ENCODE measurements at places on chromosomes 12 and 14. TPM values are rescaled to one million over a fixed set of nuclear protein-coding genes. Genes with fewer than 3 reads are reported as not detected.
A peak's percentile ranks its signal among the peaks of the same experiment; 100 is the strongest.

GRCh38 chr12:9115731-9116559 lies at the start of gene A2M:
Gene A2M (minus strand): TSS chr12:9115919. CDS start chr12:9115849, 70 bp downstream.
- peak within 1 kb of the TSS; percentile 34 for H3K4me3 ChIP-seq
- peak within 1 kb of the TSS; percentile 75 for H3K27ac ChIP-seq
- no peaks in the 10 kb centered on the region for H3K27me3 ChIP-seq
- DNase-seq = no peak
- peaks cover 27% of the 10 kb centered on the region for H3K4me1 ChIP-seq

DNA sequence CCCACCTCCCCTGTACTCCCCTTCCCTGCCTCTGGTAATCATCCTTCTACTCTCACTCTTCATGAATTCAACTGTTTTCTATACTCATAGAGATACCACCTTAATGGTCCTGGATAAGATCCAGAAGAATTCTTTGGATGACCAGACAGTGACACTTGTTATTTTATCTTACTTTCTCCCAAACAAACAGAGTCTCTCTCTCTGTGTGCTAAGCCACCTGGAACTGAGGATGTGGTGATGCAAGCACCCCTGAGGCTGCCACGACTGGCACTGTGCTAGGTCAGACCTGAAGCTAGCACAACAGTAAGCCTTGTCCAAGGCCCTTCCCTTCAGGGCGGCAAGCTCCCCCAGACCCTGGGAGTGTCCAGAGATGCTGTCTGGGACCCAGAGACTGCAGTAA lies 250.2 kb downstream of the C12orf50 start:
- H3K27ac ChIP-seq = no peak overlapping the region
- DNase-seq = no peak
- H3K36me3 ChIP-seq = no peaks in the 10 kb centered on the region
- H3K27me3 ChIP-seq = no peaks in the 10 kb centered on the region
- H3K4me1 ChIP-seq = no peaks in the 10 kb centered on the region

DNA sequence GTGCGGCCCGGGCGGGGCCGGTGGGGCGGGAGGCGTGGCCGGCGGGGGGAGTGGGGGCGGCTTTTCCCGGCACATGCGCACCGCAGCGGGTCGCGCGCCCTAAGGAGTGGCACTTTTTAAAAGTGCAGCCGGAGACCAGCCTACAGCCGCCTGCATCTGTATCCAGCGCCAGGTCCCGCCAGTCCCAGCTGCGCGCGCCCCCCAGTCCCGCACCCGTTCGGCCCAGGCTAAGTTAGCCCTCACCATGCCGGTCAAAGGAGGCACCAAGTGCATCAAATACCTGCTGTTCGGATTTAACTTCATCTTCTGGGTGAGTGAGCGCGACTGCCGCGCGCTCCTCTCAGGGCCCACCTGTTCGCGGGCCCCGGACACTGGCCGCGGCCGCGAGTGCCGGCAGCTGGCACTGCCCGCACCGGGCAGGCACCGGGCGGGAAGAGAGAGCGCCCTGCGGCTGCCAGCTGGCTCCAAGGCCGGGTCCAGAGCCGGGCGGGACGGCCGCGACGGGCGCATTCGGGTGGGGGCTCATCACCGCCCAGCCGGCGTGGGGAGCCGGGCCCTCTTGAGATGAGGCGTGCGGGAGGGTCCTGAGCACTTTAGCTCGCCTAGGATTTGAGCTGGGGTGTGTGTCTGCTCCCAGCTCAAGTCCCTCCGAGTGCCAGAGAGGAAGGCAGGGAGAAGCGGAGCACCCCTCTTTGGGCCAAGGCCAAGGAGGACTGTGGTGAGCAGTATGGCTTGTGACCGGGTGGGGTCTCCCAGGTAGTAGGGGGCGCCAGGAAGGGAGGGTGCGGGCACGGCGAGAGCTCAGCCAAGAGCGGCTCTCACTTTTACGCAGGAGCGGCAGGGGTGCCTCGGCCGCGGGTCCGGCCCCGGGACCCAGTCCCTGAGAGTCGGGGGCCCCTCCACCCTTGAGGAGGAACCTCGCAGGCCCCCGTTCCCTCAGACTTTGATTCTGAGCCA lies at the start of gene CD9:
TSS of gene CD9 (plus strand) at position 145 of the 957 bp plus-strand sequence. CDS start at position 245, 100 bp downstream.
- no peak for DNase-seq
- H3K4me3 ChIP-seq = peak within 1 kb of the TSS; percentile 69
- peak within 1 kb of the TSS; percentile 91 for H3K27ac ChIP-seq
- H3K4me1 ChIP-seq = peaks cover 74% of the 10 kb centered on the region

GRCh38 chr12:89235189-89235993 lies 116.9 kb downstream of the DUSP6 start:
- H3K4me3 ChIP-seq = no peak overlapping the region
- no peaks in the 10 kb centered on the region for H3K36me3 ChIP-seq
- H3K27me3 ChIP-seq = no peaks in the 10 kb centered on the region
- H3K4me1 ChIP-seq = peaks cover 12% of the 10 kb centered on the region

DNA sequence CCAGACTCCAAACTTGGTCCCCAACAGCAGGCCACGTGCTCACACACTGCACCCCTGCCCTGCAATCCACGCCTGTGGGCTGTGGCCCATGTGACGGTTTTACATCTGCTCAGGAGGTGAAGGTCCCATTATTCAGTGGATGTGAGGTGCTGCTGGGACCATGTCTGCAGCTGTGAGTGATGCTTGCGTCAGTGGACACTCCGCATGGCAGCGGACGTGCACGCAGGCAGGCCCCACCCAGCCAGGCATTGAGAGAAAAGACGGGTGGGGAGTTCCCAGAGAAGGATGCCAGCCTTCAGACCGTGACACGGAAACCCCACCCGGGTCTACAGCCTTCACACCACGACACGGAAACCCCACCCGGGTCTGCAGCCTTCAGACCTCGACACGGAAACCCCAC lies 67.6 kb downstream of the NOC4L start:
- no peak for DNase-seq
- H3K4me1 ChIP-seq = no peaks in the 10 kb centered on the region
- no peak overlapping the region for H3K27ac ChIP-seq
- H3K4me3 ChIP-seq = no peak overlapping the region
- H3K27me3 ChIP-seq = no peaks in the 10 kb centered on the region

The SEL1L gene
- total RNA-seq = 28.2 TPM

GRCh38 chr14:95498622-95499353 lies 17.7 kb downstream of the SYNE3 start:
- peak overlapping the region; percentile 74 for H3K27ac ChIP-seq
- no peak overlapping the region for H3K4me3 ChIP-seq
- no peaks in the 10 kb centered on the region for H3K27me3 ChIP-seq
- no peaks in the 10 kb centered on the region for H3K36me3 ChIP-seq
- DNase-seq = no peak
- H3K4me1 ChIP-seq = peaks cover 94% of the 10 kb centered on the region

The RAD9B gene
- total RNA-seq = not detected

- H3K4me1 ChIP-seq = peaks cover 15% of the 10 kb centered on the region
- H3K27ac ChIP-seq = no peak overlapping the region
- H3K27me3 ChIP-seq = no peaks in the 10 kb centered on the region
- DNase-seq = no peak
- no peaks in the 10 kb centered on the region for H3K36me3 ChIP-seq
- no peak overlapping the region for H3K4me3 ChIP-seq
Measured at GRCh38 chr12:14907953-14908352, 22.3 kb upstream of the MGP start.

GRCh38 chr12:1839464-1839863 lies 19.1 kb downstream of the LRTM2 start:
- no peak for DNase-seq
- no peaks in the 10 kb centered on the region for H3K4me1 ChIP-seq
- H3K27ac ChIP-seq = no peak overlapping the region
- no peaks in the 10 kb centered on the region for H3K36me3 ChIP-seq
- no peaks in the 10 kb centered on the region for H3K27me3 ChIP-seq

DNA sequence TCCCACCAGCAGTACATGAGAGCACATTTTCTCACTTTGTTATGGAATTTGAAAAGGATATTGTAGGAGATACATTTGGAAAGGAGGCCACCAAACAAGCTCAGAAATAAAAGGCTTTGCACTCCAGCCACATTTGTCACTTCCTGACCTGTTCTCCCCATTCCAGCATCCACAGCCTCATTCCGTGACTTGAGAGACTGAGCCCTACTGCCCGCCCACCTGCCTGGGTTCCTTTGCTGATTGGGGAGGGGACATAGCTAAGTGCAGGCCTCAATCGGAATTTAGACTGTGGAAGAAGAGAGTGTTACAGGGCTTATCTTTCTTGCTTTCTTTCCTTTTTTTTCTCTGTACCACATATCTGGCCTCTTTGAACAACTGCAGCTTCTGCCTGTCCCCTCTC lies 735.4 kb upstream of the TMEM132C start:
- no peaks in the 10 kb centered on the region for H3K27me3 ChIP-seq
- H3K4me3 ChIP-seq = no peak overlapping the region
- no peaks in the 10 kb centered on the region for H3K4me1 ChIP-seq
- no peak for DNase-seq
- H3K36me3 ChIP-seq = no peaks in the 10 kb centered on the region

DNA sequence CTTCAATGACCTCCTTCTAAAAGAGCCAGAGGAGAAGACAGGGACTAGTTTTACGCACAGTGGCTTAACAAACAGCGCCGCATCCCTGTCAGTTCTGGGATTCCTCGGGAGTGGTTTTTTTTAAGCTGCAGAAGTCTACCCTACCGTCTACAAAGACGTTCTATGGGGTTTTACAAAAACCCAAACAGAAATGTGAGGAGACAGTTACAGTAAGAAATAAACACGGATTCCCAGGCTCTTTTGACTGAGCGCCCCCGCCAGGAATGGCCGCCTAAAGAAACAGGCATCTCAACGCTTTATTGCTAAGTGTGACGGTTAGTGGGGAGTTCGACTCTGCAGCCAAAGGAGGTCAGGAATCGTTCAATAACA lies 484 bp downstream of the ALKBH1 start:
- H3K27ac ChIP-seq = peak overlapping the region; percentile 59
- no peak for DNase-seq
- H3K4me1 ChIP-seq = peaks cover 39% of the 10 kb centered on the region
- no peaks in the 10 kb centered on the region for H3K27me3 ChIP-seq
- peaks cover 31% of the 10 kb centered on the region for H3K36me3 ChIP-seq

GRCh38 chr14:25111061-25111601 lies 61.2 kb upstream of the STXBP6 start:
- H3K36me3 ChIP-seq = no peaks in the 10 kb centered on the region
- no peak overlapping the region for H3K4me3 ChIP-seq
- DNase-seq = no peak
- no peaks in the 10 kb centered on the region for H3K27me3 ChIP-seq
- no peak overlapping the region for H3K27ac ChIP-seq
- no peaks in the 10 kb centered on the region for H3K4me1 ChIP-seq

DNA sequence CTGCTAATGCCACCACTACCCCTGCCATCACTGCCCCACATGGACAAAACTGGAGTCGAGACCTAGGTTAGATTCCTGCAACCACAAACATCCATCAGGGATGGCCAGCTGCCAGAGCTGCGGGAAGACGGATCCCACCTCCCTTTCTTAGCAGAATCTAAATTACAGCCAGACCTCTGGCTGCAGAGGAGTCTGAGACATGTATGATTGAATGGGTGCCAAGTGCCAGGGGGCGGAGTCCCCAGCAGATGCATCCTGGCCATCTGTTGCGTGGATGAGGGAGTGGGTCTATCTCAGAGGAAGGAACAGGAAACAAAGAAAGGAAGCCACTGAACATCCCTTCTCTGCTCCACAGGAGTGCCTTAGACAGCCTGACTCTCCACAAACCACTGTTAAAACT lies 7.1 kb upstream of the OAS2 start:
- H3K27ac ChIP-seq = no peak overlapping the region
- H3K27me3 ChIP-seq = no peaks in the 10 kb centered on the region
- H3K4me3 ChIP-seq = no peak overlapping the region
- H3K36me3 ChIP-seq = no peaks in the 10 kb centered on the region
- no peak for DNase-seq

Data from vagina (tissue), 2 donors.